ENCODE measurements at places on chromosomes 4 and X.

DNA sequence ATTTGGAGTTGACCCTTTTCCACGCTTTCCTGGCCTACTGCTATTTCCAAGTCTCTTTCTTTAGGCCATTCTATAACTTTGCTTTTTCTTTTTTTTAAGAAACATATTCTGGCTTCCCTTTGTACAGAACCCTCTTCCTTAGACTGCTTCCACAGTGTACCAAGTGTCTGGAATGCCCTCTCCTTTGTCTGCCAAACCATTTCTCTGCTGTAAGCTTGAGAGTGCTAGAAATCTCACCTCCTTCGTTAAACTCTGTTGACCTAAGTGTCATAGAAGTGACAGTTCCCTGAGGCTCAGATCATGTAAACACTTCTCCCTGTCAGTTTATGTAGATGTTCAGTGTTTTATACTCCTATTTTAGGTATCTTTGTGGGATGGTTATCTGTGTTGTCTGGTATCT is 108.4 kb downstream of the EDA start:
- no peak for DNase-seq

GRCh38 chrX:38233891-38234667 is 13.4 kb upstream of the SRPX start:
- peak; percentile 59 for DNase-seq

DNA sequence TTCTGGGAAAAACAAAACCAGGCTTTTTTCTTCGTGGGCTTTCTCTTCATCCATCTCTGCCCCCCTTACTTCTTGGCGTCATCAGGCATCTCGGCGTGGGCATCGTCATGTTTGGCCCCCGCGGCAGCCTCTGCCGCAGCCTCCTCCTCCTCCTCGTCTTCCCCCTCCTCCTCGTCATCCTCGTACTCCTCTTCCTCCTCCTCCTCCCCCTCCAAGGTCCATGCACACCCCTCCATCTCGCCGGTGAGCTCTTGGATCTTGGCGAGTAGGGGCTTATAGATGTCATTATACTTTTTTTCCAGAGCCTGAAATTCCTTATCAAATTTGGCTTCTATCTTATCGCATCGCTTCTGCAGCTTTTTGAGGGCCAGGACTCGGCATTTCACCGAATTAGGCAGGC is 488 bp downstream of the NAP1L5 start:
- DNase-seq: no peak

- no peak for DNase-seq
These were observed 5.4 kb downstream of the SCARB2 start for GRCh38 chr4:76208005-76208765.

DNA sequence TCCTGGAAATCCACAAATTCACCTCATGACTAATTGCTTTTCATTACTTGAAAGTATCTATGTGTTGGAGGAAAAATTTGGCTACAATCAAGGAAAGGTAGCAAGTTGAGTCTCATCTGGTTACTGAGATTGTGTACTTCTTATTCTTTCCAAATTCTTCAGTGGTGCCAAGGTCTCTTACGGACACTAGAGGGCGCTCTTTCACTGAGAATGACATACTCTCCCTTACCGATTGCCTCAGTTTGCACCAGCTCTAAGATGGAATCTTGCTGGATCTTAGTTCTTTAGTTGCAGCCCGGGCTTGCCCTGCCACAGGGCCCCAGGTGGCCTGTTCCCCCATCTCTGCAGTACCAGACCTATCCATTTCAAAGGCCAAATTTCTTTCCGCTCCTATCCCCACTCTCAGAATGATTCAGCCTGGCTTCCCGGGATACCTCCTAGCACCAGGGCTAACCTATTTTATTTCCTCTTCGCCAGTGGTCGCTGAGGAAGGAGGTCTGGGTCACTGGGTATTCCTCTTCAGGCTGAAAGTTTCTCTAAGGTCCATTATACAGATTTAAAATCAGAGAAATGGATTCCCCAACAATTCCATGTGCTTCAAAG is 24.6 kb upstream of the GPR50 start:
- peak; percentile 4 for DNase-seq

DNA sequence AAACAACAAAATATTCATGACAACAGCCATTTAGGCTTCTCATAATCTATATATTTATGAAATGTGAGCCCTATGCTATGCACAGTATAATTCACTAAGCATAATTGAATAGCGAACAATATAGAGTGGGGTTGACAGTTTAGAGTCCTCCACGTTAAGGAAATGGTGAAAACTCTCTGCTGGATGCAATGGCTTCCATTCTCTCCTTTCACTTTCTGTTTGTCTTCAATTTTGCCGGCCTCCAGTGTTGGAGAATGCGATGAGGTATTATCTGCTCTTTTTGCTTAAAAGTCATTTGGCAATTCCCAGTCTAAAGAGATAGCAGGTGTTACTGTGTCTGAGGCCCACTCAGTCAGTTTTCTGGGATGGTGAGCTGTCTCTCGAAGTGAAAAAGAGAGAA is 52.1 kb downstream of the NPY5R start:
- no peak for DNase-seq

- no peak for DNase-seq
These were observed 40.4 kb upstream of the PPP1R2C start for GRCh38 chrX:42818151-42818921.

GRCh38 chr4:182470215-182470614 is 227.0 kb downstream of the TENM3 start:
- DNase-seq: no peak

- DNase-seq: no peak
These were observed 168.7 kb upstream of the HAND2 start for GRCh38 chr4:173698557-173699262.

DNA sequence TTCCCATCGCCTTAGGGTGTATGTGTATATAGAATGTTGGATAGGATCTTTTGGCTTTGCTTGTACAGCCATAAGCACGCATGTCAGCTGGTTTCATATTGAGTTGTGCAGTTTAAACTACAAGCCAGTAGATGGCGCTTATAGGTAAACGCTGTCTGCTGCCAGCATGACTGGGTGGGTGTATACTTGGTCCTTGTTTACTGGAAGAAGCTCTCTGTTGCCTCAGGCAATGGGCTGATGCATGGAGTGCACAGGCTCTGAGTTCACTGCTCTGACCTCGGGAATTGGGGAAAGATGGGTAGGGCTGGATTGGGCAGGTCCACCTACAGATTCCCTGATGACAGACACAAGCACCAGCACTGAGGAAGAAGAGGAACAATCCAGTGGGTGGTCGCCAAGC is 831.5 kb downstream of the STIM2 start:
- DNase-seq: no peak

- no peak for DNase-seq
These were observed 32.1 kb downstream of the HUWE1 start for GRCh38 chrX:53654376-53654775.

GRCh38 chr4:183326853-183327252 is 4.6 kb upstream of the CLDN24 start:
- DNase-seq: no peak

GRCh38 chr4:53651156-53651735 is 60.0 kb upstream of the LNX1 start:
- DNase-seq: peak; percentile 32

GRCh38 chr4:52750213-52750612 is 1.0 kb downstream of the ERVMER34-1 start:
- DNase-seq: no peak

- no peak for DNase-seq
These were observed 152.3 kb downstream of the LRBA start for GRCh38 chr4:150862829-150863228.

DNA sequence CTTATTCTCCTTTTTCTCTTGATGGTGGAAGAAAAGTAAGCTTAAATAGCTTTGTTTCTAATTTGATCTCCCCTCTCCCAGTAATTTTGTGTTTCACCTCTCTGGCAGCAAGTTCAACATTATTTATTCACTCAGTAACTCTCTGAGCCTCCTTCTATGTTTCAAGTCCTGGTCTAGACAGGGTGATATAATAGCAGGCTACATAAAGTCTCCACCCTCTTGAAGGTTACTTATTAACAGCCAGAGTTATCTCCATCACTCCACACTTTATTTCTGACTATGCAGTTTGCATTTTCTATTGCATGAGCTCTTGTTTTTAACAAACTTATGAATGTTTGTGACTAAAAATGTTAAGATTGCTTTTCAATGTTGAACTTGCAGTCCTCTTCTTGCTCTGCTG is 17.8 kb upstream of the ANOS1 start:
- no peak for DNase-seq

DNA sequence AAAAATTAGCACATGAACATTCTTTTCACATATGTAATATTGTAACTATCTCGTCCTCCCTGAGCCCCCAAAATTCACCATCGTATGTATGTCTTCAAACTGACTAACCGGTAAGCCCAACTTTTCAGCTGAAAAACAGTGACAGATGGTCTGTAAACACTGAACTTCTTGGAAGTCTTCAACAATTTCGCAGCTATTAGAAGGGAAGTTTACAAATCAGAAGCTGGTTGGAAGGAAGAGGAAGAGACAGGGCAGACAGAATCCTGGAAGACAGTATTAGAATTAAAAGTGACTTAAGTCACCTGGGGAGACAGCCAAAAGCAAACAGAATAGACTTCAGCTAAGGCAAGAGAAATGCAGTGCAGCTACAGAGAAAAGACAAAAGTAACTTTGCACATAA is 858.4 kb downstream of the ADGRL3 start:
- DNase-seq: no peak

Measured in retinal pigment epithelial cell (primary cell).